ENCODE measurements at places on chromosomes 13 and 19. TPM values are rescaled to one million over a fixed set of nuclear protein-coding genes. Genes with fewer than 3 reads are reported as not detected.

Gene KLK12
- not detected for total RNA-seq

Gene ZNF850
- total RNA-seq = 3.2 TPM

DNA sequence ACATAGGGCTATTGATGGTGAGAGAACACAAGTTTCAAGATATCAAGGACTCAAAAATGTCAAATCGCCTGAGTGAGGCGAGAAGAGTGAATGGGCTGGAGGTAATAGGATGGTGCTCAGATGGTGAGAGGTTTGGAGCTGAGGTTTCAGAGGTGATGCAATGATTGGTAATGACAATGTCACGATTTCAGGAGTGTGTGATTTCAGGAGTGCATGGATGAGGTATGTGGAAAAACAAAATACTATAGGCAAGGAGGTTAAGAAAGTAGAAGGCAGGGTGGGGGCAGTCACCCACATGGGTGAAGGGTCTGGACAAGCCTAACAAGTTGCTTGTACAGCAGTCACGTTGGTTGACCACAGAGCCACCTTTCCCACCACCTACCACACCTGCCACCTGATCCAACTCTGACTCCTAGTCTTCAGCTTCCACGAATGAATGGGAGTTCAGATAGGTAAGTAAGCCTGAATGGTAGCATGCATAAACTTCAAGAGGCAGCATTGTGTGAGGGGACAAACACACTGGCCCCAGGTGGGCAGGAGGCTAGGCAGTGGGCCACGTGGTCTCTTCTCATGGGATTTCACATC is 71.5 kb downstream of the RUBCNL start:
- no peak for DNase-seq

- no peak for DNase-seq
Measured at GRCh38 chr19:32415669-32416068, 10.1 kb downstream of the DPY19L3 start.

Gene IZUMO2
- total RNA-seq = not detected

DNA sequence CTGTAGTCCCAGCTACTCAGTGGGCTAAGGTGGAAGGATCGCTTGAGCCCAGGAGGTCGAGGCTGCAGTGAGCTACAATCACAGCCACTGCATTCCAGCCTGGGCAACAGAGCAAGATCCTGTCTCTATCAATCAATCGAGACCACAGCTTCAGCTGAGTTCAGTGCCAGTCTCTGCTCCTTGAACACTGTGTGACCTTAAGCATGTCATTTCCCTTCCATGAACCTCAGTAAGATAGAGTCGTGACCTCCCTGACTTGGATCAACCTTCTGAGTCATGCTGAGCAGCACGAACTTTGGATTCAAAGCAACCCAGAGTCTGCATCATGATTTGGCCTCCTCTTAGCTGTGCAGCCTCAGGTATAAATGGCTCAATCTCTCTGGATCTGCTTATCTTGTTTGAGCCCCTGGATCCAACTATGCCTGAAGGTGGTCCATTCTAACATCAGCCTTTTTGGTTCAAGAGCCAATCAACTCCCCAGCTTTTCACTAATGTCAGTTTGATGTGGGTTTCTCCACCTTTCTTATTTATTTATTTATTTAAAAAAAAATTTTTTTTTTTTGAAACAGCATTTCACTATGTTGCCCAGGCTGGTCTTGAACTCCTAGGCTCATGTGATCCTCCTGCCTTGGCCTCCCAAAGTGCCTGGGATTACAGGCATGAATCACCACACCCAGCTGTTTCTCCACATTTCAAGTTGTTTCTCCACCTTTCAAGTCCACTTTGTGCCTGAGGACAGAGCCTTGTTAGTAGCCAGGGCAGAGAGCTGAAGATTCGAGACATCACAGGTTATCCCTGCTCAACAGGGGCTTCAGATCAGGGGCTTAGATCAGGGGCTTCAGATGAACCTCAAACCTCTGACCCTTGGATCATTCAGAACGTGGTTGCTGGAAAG is 26.4 kb downstream of the PTPRS start:
- no peak for DNase-seq

GRCh38 chr19:19546751-19547162 is 8.7 kb downstream of the CILP2 start:
- no peak for DNase-seq

DNA sequence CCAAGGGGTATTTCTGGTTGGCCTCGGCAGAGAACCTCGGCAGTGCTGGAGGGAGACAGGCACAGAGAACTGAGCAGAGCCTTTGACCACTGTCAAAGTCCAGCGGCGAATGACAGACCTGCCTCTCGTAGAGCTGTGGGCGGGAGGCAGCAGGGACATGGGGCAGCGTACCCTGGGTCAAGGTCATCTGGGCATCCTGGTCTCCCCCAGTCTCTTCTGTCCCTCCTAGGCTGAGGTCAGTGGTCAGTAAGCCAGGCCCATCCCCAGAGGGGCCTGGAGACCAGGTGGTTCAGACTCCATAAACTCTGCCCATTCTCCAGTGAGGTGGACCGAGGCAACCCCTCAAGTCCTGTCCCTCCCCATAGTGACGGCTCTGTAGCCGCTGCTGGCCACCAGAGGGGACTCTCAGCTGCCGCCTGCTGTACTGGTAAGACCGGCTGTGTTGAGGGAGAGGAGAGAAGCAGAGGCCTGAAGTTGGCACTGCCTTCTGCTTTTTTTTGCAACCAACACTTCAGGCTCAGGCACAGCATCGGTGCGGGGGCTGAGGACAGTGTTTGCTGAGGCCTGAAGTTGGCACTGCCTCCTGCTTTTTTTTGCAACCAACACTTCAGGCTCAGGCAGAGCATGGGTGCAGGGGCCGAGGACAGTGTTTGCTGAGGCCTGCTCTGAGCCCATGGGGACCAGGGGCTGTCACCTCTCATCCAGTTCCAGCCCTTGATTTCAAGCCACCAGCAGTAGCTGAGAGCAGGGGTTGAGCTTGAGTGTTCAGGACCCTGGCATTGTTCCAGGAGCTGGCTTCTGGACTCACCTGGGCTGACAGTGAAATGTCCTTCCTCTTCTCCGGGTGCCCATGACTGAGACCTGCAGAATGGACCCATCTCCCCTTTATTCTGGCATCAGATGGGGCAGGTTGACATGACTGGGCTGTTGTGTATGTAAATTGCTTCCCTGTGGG is at the start of gene PGLYRP2:
PGLYRP2 (minus strand) TSS at position 111 of the 955 bp plus-strand sequence. CDS start 130 bp downstream, outside the sequence.
- no peak for DNase-seq

Gene LHB
- not detected for total RNA-seq

DNA sequence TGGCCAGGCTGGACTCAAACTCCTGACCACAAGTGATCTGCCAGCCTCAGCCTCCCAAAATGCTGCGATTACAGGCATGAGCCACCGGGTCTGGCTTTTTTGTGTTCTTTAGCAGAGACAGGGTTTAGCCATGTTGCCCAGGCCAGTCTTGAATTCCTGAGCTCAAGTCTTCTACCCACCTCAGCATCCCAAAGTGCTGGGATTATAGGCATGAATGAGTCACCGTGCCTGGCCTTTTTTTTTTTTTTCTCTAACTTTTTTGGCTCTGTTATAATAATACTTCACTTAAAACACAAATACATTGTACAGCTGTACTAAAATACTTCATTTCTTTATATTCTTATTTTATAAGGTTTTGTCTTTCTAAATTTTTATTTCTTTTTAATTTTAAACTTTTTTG is 599.5 kb upstream of the PCDH9 start:
- no peak for DNase-seq

GRCh38 chr13:49791711-49792549 is 552 bp downstream of the KPNA3 start:
- DNase-seq = peak; percentile 39

Measured in fibroblast of villous mesenchyme (primary cell).